H54 (cell line): ENCODE measurements at places on chromosomes 16 and 17.

- no peak for DNase-seq
Measured at GRCh38 chr16:89065458-89065822, 28.2 kb upstream of the ACSF3 start.

DNA sequence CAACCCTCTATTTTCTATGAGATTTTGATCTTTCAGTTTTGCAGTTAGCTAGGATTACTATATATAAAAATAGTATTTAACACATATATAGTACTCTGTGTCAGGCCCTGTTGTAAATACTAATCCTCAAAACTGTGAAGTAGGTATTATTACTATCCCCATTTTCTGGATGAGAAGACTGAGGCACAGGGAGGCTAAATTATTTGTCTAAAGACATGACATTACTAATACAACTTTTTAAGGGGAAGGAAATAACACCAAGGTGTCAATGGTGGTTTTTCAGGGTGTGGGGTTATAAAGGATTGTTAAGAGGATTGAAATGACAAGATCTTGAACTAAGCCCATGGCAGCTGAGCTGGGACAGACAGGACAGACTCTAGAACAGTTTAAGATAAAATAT is 4.1 kb upstream of the WSB1 start:
- DNase-seq = no peak

DNA sequence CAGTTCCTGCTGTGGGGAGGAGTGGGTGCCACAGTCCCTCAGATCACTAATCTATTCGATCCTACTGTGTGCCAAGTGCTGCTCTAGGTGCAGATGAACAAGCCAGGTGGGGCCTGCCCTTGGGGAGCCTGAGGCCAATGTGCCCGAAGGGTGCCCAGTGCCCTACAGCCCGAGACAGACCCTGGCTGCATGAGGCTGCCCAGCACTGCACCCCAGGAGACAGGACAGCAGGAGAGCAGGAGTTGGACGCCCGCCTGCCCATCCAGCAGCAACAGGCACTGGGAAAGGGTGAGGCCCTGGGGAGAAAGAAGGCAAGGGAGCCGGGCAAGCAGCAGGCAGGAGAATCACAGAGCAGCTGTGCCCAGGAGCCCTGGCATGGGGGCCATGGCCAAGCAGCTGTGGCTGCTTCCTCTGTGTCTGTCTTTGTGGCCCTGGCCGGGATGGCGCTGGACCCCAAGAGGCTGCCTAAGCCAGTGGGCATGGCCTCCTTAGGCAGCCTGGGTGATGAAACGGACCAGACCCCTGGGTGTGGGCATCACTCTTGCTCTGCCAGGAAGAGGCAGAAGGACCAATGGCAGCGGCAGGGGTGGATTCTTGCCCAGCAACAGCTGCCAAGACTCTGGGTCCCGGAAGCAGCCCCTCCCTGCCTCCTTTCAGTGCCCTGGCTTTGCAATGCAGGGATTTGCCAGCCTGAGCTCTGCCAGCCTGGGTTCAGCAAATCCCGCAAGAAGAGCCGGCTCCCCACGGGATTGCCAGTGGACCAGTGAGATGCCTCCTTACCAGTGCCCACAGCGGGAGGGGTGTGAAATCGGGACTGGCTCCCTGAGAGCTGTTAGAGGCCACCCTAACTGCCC is 179.6 kb upstream of the TNRC6C start:
- peak; percentile 80 for DNase-seq

DNA sequence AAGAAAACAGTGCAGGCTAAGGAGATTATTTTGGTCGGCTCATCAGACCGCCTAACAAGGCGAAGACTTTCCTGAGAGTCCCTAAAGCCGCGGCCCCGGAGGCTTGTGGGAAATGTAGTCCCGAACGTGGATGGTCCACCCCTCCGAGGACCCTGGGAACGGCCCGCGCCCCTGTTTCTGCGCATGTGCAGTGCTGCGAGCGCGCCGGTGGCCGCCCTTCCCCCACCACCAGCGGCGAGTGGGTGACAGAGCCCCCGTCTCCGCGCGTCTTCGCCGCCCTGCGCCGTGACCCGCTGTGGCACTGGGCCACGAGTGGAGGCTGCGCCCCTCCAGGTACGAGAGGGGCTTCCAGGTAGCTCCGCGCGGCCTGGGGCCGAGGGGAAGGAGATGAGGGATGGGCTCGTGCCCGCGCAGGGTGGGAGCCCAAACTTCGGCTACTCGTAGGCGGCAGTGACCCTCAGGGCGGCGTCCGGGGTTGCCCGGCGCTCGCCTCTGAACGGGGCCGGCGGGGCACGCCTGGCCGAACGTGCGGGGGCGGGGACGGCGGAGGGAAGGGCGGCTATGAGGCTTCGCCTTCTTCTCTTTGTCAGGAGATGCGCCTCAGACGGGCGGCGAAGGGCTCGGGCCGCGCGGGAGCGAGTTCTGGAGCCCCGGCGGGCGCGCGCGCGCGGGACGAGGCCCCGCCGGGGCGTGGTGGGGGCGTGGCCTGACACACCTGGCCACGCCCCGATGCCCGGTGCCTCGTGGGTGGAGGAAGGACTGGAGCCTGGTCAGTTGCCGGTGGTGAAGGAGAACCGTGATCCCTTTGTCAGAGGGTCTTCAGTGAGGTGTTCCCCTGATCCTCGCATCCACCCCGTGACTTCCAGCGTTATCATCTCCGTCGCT is at the start of gene ZFP1:
Gene ZFP1 (plus strand): TSS at position 214 of the 885 bp plus-strand sequence. CDS start 4,428 bp downstream, outside the sequence.
- DNase-seq = peak; percentile 89

DNA sequence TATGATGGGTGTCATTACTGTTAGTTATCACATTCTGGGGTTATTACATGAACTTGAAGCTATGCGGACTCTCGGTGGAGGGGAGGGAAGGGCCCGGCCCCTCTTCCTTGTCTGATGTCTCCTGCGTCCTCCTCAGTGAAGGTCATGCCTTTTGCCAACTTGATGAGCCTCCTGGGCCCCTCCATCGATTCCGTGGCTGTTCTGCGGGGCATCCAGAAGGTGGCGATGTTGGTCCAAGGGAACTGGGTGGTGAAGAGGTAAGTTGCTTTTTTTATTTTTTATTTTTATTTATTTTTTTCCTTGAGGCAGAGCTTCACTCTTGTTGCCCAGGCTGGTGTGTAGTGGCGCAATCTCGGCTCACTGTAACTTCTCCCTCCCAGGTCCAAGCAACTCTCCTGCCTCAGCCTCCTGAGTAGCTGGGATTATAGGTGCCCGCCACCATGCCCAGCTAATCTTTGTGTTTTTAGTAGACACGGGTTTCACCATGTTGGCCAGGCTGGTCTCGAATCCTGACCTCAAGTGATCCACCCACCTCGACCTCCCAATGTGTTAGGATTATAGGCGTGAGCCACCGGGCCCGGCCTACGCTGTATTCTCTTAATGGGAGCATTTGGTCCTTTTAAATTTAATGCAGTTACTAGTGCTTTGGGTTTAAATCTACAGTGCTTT is 21.6 kb downstream of the POLR3E start:
- DNase-seq = peak; percentile 51

DNA sequence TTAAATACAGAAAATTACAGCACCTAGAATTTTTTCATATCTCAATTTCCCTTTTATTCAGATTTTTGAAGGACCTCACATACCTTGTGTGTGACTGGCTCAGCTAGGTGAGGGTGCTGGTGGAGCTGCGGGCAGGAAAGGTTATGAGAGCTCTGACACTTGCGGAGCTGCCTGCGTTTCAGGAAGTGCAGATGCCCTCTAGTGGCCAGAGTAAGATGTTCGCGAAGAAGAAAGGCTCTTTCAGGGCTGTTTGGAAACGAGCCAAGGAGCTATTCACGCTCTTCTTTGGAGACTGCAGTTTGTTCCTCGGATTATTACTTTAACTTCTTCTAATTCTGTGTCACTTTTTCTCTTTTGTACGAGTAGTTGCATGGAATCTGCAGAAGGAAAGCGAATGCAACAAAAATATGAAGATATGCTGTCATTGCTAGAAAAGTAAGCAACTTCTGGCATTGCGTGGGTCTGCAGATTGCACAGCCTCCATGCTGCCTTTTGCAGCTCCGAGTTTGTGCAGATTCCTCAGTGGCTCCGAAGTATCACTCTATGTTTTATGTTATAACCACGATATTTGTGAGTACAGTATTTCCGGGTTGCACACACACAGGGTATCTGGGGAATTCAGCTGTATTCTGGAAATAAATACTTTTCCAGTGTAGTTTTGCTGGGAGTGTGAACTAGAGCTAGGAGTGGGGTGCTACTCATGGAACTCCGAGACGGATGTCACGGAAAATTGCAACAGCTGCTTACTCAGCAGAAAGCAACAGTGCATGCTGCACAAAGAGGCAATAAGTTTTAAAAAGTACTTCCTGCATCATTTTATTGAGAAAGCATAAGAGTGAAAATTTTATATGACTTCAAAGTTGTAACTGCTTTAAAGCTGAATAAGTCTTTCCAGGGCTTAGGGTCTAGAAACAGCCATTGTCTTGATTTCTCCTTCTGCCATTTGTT is 46.3 kb downstream of the DNAH9 start:
- peak; percentile 26 for DNase-seq

- no peak for DNase-seq
Measured at GRCh38 chr17:46818929-46819859, 702 bp upstream of the WNT3 start.

DNA sequence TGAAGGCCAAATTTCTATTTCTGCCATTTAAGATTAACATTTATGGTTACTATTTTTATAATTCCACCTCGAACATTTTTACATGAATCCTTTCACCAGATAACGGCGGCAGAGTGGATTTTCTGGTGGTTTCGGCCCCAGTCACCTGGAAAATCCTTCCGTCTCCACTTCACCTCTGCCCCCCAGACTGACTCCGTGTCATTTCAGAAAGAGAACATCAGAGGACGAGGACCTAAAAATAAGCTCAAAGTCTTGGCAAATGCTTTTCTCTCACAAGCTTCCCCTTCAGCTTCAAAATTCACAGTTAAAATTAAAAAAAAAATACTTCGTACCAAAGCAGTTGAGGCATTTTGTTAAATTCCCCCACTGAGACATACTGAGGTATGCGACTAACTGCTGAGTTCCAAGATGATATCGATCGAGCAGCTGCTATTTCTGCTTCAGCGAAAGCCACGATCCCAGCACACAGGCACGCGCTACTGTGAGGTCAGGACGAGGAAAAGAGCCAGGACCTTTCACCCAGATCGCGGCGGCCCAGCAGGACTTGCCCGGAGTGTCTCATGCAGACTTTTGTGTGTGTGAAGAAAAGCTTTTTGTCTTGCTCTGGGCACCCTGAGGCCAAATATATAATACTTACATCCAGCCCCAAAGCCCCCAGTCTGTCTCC is 36.8 kb downstream of the ASPA start:
- DNase-seq = no peak

- peak; percentile 32 for DNase-seq
Measured at GRCh38 chr17:47280072-47280811, 26.6 kb downstream of the ITGB3 start.

- no peak for DNase-seq
Measured at GRCh38 chr16:21301895-21302291, 23.8 kb upstream of the CRYM start.

- no peak for DNase-seq
Measured at GRCh38 chr17:65551267-65552040, 10.0 kb downstream of the AXIN2 start.

- no peak for DNase-seq
Measured at GRCh38 chr17:74521701-74522201, 9.5 kb downstream of the CD300LB start.

GRCh38 chr16:56848955-56849689 is 15.9 kb upstream of the SLC12A3 start:
- DNase-seq = peak; percentile 59

DNA sequence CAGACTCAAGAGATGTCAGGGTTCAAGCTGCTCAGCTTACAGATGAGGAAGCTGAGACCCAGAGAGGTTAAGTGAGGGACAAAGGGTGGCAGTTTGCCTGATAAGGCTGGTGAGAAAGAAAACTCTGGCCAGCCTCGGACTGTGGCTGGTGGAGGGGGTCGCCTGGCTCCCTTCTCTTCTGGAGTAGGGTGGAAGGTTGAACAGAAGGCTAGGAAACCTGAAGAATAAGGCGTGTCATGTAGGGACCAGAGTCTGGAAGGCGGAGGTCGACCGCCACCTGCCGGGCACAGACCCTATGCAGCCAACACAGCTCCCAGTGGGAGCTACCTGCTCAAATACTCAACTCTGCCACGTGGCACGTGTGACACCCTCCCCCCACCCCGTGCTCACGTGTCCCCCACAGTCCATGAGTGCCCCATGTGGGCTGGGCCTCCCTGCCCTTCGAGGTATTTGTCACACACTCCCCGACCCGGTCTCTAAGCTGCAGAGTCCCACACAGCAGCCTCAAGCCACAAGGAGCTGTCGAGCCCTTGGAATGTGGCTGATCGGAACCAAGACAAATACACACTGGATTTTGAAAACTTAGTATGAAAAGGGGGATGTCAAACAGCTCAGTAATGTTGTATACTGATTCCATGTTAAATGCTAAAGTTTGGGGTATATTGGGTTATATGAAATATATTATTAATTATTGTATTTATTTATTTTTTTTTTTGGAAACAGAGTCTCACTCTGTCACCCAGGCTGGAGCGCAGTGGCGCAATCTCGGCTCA is 11.8 kb downstream of the HID1 start:
- DNase-seq = no peak

GRCh38 chr17:19345067-19345460 is 17.5 kb downstream of the B9D1 start:
- no peak for DNase-seq

DNA sequence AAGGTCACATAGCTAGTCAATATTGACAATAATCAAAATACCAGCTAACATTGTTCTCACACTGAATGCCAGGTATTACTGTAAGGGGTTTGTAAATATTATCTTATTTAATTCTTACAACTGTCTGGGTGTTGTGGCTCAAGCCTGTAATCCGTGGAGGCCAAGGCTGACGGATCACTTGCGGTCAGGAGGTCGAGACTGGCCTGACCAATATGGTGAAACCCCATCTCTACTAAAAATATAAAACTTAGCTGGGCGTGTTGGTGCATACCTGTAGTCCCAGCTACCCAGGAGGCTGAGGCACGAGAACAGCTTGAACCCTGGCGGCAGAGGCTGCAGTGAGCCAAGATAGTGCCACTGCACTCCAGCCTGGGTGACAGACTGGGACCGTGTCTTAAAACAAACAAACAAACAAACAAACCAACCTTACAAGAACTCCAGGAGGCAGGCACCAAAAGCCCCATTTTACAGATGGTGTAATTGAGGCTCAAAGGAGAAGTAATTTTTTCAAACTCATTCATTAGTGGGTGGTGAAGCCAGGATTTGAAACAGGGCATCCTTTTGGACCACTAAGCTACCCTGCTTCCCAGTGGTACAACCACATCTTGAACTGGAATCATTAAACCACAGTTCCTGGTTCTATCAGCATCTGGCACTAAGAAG is 104.3 kb downstream of the XYLT1 start:
- no peak for DNase-seq
